ENCODE measurements at places on chromosomes 1 and 21. TPM values are rescaled to one million over a fixed set of nuclear protein-coding genes. Genes with fewer than 3 reads are reported as not detected.
A peak's percentile ranks its signal among the peaks of the same experiment; 100 is the strongest.

APOBEC4 gene
- total RNA-seq: not detected

GRCh38 chr1:19563324-19564097, 78.2 kb upstream of the CAPZB start:
- no peak for DNase-seq

- no peak for DNase-seq
Measured at GRCh38 chr1:26701995-26702679, 6.3 kb downstream of the ARID1A start.

GRCh38 chr1:152458384-152459185, 44.5 kb upstream of the CRNN start:
- peak; percentile 45 for DNase-seq

DNA sequence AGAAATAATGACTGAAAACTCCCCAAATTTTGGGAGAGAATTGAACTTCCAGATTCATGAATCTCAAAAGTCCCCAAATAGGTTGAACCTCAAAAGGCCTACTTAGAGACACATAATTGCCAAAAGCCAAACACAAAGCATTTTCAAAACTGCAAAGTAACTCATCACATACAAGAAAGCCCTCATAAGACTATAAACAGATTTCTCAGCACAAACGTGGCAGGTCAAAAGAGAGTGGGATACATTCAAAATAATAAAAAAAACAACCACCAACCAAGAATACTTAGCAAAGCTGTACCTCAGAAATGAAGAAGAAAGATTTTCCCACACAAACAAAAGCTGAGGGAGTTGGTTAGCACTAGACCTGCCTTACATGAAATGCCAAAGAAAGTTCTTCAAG, 57.9 kb downstream of the CCN1 start:
- DNase-seq: no peak

- DNase-seq: no peak
Measured at GRCh38 chr1:6358144-6358624, 35.4 kb downstream of the ACOT7 start.

DNA sequence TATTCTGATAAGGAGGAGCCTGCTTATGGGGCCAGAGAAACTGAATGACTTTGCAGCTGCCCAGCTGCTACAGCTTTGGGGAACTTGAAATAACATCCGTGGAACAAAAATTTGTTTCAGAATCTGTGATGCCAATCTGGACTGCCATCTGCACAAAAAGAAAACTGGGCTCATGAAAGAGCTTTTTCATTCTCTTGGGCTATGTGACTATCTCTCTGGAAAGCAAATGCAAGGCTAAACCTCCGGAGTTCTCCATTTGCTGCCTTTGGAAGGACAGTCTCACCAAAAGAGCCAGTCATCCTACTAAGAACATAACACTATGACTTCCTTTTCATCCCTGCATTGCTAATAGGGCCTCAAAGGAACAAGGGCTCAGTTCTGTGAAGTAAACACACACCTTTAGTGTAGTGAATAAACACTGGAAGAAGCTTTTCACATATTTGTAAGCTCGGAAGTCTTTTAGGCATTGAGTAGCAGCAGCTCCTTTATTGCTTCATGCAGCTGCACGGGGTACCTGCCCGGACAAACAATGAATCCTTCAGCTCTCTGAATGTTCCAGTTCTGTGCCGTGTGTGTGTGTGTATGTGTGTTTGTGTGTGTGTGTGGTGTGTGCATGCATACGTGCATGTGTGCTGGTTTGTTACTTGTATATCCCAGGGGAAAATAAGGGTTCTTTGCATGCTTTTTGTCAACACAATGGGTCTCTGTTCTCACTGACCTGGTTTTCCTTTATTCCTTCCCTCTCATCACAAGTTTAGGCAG, 255.5 kb upstream of the SGIP1 start:
- DNase-seq: no peak
